Activated T-helper 2 cell treated with anti-CD3 and anti-CD28 coated beads, Interferon-gamma antibody, Interleukin-2, Interleukin-4, amounts not matched to agents 10 μg/mL and 5 μg/mL and 100 μg/mL, durations not matched to agents 14 hours and 24 hours and 36 hours (primary cell): ENCODE measurements at places on chromosomes 3 and 15.

DNA sequence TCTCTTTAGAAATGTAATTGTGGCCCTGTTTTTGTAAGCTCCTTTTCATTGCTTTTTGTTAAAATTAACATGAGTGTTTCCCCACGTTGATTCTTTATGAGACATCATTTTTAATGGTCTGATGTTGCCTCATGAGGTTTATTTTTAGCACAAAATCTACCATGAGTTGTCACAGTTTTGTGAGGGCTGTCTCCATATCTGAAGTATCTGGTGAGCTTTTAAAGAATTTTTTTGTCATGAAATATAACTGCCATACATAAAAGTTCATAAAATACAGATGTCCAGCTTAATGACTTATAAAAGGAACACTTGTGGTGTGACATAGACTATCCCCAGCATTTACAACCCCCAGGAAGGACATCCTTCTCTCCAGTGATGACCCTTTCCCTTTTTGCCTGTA, 34.3 kb upstream of the CEMIP start:
- DNase-seq: no peak

- no peak for DNase-seq
These were observed 41.9 kb upstream of the SLC6A1 start for GRCh38 chr3:10950476-10951294.

GRCh38 chr3:69855436-69856162, 116.3 kb downstream of the MITF start:
- DNase-seq: no peak

DNA sequence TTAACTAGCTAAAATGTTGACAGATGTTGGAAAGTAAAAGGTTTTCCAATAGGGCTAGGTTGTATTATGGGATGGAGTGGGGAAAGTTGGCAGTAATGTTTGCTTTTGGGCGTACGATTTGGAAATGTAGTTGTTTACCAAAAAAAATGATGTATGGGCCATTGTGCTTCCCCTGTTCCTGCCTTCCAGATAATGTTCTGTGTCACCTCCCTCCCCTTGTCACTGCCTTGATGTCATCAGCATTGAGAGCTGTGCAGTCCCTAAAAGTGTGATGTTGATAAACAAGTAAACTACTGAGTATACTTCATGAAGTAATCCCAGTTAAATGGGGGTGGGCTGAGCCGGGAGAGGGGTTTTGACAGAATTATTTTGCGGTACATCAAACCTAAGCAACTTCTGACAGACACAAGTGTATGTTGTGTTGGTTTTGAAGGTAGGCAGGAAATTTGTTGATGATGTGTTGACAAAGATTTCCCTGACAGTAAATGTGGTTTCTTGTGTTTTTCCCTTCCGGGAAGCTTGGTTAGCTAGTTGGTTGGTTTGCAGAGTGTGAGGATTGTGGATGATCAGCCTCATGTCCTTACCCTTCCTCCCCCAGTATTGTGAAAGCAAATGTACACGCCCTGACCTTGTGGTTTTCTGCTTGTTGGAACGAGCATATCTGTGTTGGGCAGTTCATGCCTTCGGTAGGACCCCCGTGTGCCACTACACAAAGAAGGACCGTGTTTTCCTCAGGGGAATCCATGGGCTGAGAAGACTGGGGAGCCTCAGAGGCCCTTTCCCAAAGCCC, 87.3 kb downstream of the PGPEP1L start:
- no peak for DNase-seq

GRCh38 chr3:61848885-61849284, 287.5 kb downstream of the PTPRG start:
- DNase-seq: no peak

- no peak for DNase-seq
These were observed 81.9 kb upstream of the ZNF280D start for GRCh38 chr15:56815247-56815646.

- no peak for DNase-seq
These were observed 594 bp upstream of the ICE2 start for GRCh38 chr15:60479361-60480110.

GRCh38 chr3:184203526-184203925, 17.5 kb downstream of the ABCF3 start:
- no peak for DNase-seq

DNA sequence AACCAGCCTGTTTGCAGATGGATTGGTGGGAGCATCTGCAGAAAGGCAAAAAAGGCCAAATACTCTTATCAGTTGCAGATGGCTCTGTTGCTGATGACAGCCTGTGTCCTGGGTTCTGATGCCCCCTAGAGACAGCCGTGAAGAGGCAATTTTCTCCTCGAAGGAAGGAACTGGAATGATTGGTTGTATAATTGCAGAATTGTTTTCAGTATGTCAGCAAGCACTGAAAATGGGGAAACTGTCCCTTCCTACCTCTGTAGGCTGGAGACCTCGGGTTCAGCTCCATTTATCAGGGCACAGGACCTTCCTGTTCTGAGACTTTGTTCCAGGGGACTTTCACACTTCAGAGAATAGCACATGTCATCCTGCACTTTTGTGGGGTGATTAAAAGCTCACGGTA, 103.0 kb downstream of the PGPEP1L start:
- no peak for DNase-seq

DNA sequence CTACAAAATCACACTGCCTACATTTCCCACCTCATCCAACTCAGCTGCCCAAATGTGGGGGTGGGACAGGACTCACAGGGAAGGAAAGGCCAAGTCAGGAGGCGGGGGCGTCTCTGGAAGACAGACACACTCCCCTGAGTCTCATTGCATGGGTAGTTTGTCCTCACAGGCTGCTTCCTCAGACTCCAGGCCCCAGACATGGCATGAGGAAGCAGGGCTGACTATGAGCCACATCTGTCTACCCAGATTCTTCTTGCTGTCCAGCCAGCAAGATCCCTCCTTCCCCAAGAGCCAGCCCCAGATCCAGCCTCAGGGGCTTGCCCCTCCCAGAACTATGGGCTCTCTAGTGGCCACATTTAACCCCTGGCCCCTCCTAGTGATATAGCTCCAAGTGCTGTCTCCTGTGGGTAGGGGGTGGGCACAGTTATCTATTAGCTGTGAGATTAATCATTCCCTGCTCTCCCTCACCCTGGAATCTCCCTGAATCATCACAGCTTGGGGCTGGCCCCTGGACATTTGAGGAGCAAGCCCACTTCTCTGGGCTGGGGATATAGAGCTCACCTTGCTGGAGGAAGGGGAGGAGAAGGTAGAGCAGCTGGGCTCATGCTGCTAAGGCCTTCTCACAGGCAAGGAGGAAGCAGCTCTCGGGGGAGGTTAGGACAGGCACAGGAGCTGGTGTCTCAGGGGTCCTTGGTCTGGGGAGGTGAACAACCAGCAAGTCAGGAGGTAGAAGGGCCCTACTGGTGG, 2.1 kb upstream of the CCDC33 start:
- DNase-seq: no peak

DNA sequence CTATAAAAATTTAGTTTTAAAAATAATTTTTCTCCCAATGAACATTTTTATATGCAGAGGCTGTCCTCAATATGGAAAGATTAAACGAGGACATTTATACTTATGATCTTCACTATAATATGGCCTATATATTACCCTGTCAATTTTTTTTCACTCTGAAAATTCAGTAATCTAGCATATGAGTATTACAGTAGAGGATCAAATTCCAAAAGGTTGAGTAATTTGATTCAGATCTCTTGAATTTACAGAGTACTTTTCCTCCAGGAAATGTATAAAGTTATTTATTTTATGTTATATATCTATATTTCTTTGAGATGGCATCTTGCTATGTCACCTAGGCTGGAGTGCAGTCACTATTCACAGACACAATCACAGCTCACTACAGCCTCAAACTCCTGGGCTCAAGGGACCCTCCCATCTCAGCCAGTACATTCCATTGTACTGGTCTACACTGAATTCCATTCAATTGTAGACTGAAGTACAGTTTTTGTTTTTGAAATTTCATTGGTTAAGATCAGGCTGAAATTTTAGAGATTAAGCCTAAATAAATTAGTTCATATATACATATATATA, 16.3 kb upstream of the TRPM7 start:
- DNase-seq: no peak

GRCh38 chr3:156816091-156816793, 9.9 kb upstream of the LEKR1 start:
- peak; percentile 63 for DNase-seq
